ENCODE measurements at places on chromosomes 11 and 22.

- no peak for DNase-seq
These were observed 77.4 kb downstream of the SOX6 start for GRCh38 chr11:16278979-16279378.

- DNase-seq: no peak
These were observed 59.5 kb upstream of the SCUBE2 start for GRCh38 chr11:9150926-9151325.

DNA sequence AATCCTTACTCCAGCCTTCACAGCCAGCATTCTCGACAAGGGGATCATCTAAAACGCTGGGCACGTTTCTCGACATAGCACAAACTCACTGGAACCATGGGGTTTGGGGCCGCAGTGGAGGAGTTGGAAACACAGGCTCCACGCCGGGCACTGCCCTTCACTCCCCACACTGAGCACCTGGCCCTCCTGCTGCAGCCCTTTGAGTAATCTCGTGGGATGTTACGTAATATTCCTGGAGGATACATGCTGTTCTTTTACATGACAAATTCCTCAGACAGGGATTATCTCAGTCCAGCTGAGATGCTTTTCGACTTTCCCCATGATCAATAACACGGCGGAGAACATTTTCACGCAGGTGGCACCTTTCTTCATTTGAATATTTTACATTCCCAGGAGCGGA lies 408.0 kb downstream of the SHANK2 start:
- no peak for DNase-seq

DNA sequence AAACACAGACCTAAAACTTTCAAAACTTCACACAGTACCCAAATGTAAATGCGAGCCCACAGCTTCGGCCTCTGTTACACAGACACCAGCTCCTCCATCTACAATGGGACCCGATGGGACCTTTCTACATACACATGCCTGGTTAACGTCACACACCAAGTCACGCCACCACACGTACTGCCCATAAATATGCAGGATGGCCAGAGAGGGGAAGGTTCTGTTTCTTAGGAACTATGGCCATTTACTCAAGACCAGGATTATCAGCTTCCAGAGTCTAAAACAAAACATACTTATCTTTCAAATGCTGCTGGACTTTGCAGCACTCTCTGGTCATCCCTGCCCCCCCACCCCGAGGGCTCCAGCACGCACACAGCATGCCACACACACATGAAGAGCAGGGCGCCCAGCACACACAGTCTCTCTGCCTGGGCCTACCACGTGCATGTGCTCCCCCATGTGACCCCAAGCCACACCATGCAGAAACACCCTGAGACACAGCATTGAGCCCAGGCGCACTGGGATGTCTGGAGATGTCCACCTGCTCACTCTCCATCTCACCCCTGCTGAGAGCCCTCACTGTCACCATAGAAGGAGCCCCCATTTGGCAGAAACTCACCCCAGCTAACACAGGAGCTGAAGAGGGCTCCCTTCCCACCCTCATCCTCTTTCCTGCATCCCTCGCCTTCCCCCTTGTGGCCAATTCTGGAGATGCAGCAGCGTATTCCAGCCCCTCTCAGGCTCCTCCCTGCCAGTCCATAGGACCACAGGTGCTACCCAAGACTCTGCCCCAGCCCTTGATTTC lies 61.8 kb downstream of the SLC22A12 start:
- peak; percentile 87 for DNase-seq

DNA sequence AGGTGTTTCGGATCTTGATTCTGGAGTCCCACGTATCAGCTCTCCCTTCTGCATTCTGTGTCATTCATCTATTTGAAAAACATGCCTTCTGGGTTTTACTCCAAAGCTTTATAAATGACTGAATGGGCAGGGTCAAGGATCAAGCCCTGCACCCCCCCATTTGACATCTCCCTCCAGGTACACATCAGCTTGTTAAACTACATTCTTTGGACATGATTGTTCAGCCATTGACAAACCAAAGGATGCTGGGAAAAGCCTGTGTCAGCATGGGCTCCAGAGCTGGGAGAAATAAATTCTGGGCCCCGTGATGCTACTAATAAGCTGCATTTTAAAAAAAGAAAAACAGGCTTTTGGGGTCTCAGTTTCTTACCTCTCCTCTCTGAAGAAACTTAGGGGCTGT lies 103.7 kb downstream of the DSCAML1 start:
- DNase-seq: no peak

GRCh38 chr11:113162592-113162962 lies 151.8 kb upstream of the TTC12 start:
- DNase-seq: no peak

DNA sequence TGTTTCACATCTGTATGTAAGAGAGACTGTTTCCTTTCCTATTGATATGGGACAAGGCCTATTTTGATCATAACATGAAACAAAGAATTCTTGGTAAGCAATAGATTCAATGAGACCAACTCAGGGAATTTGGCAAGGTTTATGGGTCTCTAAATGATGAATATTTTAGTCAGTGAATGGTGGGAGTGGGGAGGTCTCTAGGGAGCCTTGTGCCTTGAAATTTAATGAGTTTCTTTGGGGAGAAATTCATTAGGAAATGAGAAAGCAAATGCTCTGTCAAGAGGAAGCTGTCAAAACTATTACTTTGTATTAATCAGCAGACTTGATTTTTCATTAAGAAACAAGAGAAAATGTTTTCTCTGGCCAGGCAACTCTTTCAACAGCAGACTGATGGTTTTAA lies 921.7 kb upstream of the API5 start:
- DNase-seq: no peak

DNA sequence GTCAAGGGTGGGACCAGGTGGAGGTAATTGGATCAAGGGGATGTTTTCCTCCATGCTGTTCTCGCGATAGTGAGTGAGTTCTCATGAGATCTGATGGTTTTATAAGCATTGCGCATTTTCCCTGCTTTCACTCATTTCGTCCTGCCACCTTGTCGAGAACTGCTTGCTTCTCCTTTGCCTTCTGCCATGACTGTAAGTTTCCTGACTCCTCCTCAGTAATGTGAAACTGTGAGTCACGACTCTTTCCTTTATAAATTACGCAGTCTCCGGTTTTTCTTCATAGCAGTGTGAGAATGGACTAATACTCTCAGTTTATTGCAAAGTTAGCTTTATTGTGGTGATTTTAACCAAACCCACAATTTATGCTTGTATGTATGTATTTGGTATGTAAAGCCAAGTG lies 878.5 kb upstream of the ANO3 start:
- DNase-seq: no peak

- no peak for DNase-seq
These were observed 81.3 kb downstream of the CTNND1 start for GRCh38 chr11:57842873-57843272.

- DNase-seq: no peak
These were observed 53.3 kb downstream of the FAT3 start for GRCh38 chr11:92277871-92278270.

GRCh38 chr11:48028914-48029680 lies 48.7 kb downstream of the PTPRJ start:
- no peak for DNase-seq

DNA sequence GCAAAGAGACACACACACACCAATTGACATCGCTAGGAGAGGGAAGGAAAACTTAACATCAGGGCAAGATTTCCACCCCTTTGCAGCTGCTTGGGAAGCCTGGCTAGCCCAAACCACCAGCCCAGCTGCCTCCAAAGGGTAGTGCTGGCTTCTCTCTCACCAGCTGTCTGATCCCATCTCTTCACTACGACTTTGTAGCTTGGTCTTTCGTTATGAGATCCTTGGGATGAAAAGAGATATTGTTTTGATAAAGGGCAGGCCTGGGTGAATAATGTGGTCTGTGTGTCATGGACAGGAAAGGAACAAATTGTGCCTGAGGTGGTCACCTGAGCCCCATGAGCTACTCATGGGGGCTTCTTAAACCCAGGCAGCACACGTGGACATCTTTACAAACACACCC lies 101.9 kb downstream of the ARL14EP start:
- DNase-seq: no peak

DNA sequence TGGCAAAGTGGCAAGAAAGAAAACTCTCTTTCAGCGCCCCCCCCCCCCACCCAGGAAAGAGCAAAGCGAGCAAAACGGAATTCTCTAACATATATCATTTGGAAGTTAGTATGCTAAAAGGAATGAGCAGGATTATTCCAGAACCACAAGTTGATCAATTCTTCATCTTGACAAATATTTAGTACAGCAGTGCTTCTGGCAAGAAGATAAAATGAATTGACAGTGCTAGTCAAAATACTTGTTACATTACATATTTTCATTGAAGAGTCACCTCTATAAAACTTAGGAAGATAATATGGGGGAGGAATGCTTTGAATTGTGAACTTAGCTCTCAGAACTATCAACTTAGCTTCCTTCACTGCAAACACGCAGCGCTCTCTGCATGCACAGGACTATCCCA lies 377.4 kb downstream of the DYNC2H1 start:
- no peak for DNase-seq

DNA sequence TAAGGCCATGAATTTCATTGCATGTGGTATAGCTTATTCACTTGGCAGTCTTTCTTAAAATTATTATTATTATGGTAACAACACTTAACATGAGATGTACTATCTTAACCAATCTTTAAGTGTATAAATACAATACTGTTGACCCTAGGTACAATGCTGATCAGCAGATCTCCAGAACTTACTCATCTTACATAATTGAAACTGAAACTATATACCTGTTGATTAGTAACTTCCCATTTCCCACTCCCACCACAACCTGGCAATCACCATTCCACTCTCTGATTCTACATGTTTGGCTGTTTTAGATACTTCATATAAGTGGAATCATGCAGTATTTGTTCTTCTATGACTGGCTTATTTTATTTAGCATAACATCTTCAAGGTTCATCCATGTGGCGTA lies 150.2 kb upstream of the POU2AF2 start:
- no peak for DNase-seq

DNA sequence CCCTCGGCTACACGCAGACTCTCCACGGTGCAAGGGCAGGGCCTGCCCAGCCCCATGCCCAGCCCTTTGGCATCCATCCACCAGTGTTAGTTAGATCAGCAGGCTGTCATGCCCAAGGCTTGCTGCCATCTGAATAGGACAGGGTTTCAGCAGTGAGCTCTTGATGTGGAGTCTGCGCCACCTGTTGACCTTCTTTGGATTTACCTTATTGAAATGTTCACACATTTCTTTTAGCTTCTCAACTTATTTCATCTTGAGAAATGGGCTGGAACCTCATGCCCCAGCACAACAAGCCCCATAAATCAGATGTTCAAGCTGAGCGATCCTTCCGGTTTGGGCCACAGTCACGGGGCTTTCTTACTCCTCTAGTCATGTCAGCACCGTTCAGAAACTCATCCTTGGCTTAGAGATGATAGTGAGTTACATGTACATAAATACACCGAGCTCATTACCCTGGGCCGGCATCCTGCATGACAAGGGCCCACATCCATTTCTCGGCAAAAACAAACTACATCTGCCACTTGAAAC lies 61.7 kb downstream of the PARVB start:
- no peak for DNase-seq
